ENCODE measurements at places on chromosomes 16 and 17. TPM values are rescaled to one million over a fixed set of nuclear protein-coding genes. Genes with fewer than 3 reads are reported as not detected.

JPH3 gene
- 0.08 TPM for total RNA-seq

ACSM2B gene
- total RNA-seq, result not detected

ELAC2 gene
- 62.5 TPM for total RNA-seq

PRR35 gene
- not detected for total RNA-seq

COL1A1 gene
- total RNA-seq, result 28.1 TPM

TAC4 gene
- total RNA-seq, result not detected

ASIC2 gene
- not detected for total RNA-seq

WNT9B gene
- 0.13 TPM for total RNA-seq

GP1BA gene
- not detected for total RNA-seq

SDR42E2 gene
- not detected for total RNA-seq

TMEM98 gene
- total RNA-seq, result 10.0 TPM

CDT1 gene
- total RNA-seq, result 1.00 TPM

CNGB1 gene
- not detected for total RNA-seq

SEPTIN1 gene
- total RNA-seq, result 0.97 TPM

KAT7 gene
- total RNA-seq, result 42.5 TPM

SLFN12 gene
- total RNA-seq, result 3.3 TPM

STARD3 gene
- total RNA-seq, result 13.9 TPM

UNC45B gene
- total RNA-seq, result 223 TPM

E4F1 gene
- total RNA-seq, result 13.6 TPM

RANBP10 gene
- 10.9 TPM for total RNA-seq

RHBDL3 gene
- total RNA-seq, result 1.7 TPM

CACNA1G gene
- total RNA-seq, result 0.24 TPM

DNAH3 gene
- 0.89 TPM for total RNA-seq

CSNK1D gene
- total RNA-seq, result 54.4 TPM

AARS1 gene
- total RNA-seq, result 59.7 TPM

KRTAP1-3 gene
- not detected for total RNA-seq

C16orf54 gene
- 0.65 TPM for total RNA-seq

PLA2G10 gene
- not detected for total RNA-seq

FOXF1 gene
- 0.11 TPM for total RNA-seq

KRT12 gene
- not detected for total RNA-seq

NPIPB2 gene
- total RNA-seq, result 1.6 TPM

IRX5 gene
- 11.6 TPM for total RNA-seq

CIBAR2 gene
- not detected for total RNA-seq

PPP4C gene
- 33.2 TPM for total RNA-seq

MYH13 gene
- total RNA-seq, result not detected

Measured in Right ventricle myocardium superior (tissue), 1 donor.